ENCODE measurements at places on chromosomes 16 and 17. TPM values are rescaled to one million over a fixed set of nuclear protein-coding genes. Genes with fewer than 3 reads are reported as not detected.

Gene CCDC40
- 0.28 TPM for total RNA-seq

DNA sequence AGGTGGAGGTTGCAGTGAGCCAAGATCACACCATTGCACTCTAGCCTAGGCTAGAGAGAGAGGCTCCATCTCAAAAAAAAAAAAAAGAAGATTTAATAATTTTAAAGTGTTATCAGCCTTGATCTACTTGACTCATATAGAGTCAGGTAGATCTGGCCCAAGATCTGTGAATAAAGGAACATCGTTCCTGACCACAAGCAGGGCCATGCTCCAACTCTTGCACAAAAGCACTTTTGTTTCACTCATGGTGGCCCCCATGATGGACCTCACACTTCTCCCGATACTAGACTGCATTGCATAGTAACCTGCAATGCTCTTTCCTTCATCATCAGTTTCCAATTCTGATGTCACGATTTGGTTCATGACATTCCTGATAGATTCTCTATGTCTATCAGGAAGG, 5.2 kb upstream of the MYH11 start:
- H3K27me3 ChIP-seq: peaks cover 10% of the 10 kb centered on the region
- no peak overlapping the region for H3K4me3 ChIP-seq
- H3K27ac ChIP-seq: no peak overlapping the region
- no peak for DNase-seq

GRCh38 chr16:55534756-55535155, 25.9 kb downstream of the LPCAT2 start:
- no peak overlapping the region for H3K27ac ChIP-seq
- no peaks in the 10 kb centered on the region for H3K36me3 ChIP-seq
- H3K4me1 ChIP-seq: no peaks in the 10 kb centered on the region
- H3K4me3 ChIP-seq: no peak overlapping the region
- DNase-seq: no peak

- H3K27ac ChIP-seq: no peak overlapping the region
- H3K27me3 ChIP-seq: no peaks in the 10 kb centered on the region
- H3K4me3 ChIP-seq: no peak overlapping the region
- no peaks in the 10 kb centered on the region for H3K36me3 ChIP-seq
- H3K4me1 ChIP-seq: no peaks in the 10 kb centered on the region
Observed at GRCh38 chr17:7969433-7969832, 33.0 kb upstream of the GUCY2D start.

DNA sequence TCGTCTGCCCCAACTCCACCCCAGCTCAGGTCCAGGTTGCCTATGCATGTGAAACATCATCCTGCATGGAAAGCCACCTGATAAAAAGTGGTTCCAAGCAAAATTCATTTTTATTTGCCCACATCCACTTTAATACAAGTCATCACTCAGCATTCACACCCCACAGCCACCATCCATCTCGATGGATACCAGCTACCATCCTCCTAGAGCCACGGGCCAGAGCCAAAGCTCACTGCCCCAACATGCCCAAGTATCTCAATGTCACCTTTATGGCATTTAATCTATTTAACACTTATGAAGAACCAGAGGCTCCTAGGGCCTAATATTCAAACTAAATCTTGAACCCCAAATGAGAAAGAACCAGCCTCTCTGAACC, 70.5 kb downstream of the COPRS start:
- no peak for DNase-seq
- H3K36me3 ChIP-seq: no peaks in the 10 kb centered on the region
- no peak overlapping the region for H3K27ac ChIP-seq
- H3K4me1 ChIP-seq: no peaks in the 10 kb centered on the region

GRCh38 chr16:23679274-23679985, 741 bp downstream of the PLK1 start:
- no peak for DNase-seq
- H3K4me3 ChIP-seq: peak overlapping the region; percentile 70
- peaks cover 17% of the 10 kb centered on the region for H3K4me1 ChIP-seq
- no peaks in the 10 kb centered on the region for H3K27me3 ChIP-seq

GRCh38 chr16:57089406-57089805, 3.0 kb upstream of the CPNE2 start:
- DNase-seq: no peak
- no peak overlapping the region for H3K4me3 ChIP-seq
- no peaks in the 10 kb centered on the region for H3K36me3 ChIP-seq
- H3K27ac ChIP-seq: no peak overlapping the region
- peaks cover 17% of the 10 kb centered on the region for H3K4me1 ChIP-seq
- no peaks in the 10 kb centered on the region for H3K27me3 ChIP-seq

Gene CCL5
- total RNA-seq: 309 TPM

- H3K27me3 ChIP-seq: no peaks in the 10 kb centered on the region
- no peaks in the 10 kb centered on the region for H3K4me1 ChIP-seq
- DNase-seq: no peak
- no peak overlapping the region for H3K27ac ChIP-seq
Observed at GRCh38 chr16:75798714-75799113, 72.4 kb upstream of the CPHXL start.

GRCh38 chr17:59643159-59644140, 23.8 kb downstream of the CLTC start:
- no peak overlapping the region for H3K4me3 ChIP-seq
- DNase-seq: no peak
- peaks cover 48% of the 10 kb centered on the region for H3K4me1 ChIP-seq
- H3K27me3 ChIP-seq: no peaks in the 10 kb centered on the region
- H3K27ac ChIP-seq: no peak overlapping the region
- H3K36me3 ChIP-seq: peaks cover 22% of the 10 kb centered on the region

- H3K36me3 ChIP-seq: no peaks in the 10 kb centered on the region
- no peaks in the 10 kb centered on the region for H3K27me3 ChIP-seq
- H3K27ac ChIP-seq: no peak overlapping the region
- no peak overlapping the region for H3K4me3 ChIP-seq
- DNase-seq: no peak
Observed at GRCh38 chr16:26275021-26275590, 583.3 kb downstream of the HS3ST4 start.

Gene SAMD14
- 1.2 TPM for total RNA-seq

Gene C16orf92
- total RNA-seq: not detected

Gene RAB11FIP4
- 47.4 TPM for total RNA-seq

- no peak for DNase-seq
- no peaks in the 10 kb centered on the region for H3K4me1 ChIP-seq
- no peak overlapping the region for H3K27ac ChIP-seq
- H3K36me3 ChIP-seq: no peaks in the 10 kb centered on the region
Observed at GRCh38 chr17:66214884-66215528, 14.2 kb downstream of the APOH start.

DNA sequence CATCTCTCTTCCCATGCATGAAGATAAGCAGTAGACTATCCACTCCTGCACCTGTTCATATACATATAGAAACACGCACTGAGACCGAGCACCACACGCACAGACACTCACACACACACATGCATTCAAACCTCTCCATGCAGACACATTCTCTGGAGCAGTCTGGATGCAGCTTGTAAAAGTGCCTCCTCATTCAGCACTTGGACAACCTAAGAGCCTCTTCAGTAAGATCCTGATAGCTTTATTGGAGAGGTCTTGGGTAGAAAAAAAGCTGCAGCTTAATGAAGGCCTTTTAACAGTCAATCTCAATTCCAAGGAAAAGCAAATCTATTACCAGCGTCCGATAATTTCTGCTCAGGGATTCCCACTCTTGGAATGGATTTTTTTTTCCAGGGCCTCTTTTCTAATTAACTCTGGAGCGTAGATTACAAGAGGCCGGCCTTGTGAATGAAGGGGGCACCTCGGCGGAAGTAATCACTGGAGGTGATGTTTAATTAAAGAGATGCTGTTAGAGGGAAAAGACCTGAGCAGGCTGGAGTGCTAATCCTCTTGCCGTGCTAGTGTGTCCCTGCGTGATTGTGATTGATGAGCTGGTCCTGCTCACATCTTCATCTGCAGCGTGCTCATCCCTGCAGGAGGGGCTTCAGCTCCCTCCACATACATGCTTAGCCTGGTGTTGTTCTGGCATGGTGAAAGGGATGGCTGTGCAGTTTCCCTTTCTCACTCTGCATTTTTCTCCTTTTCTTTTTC, 155.1 kb downstream of the RBFOX1 start:
- no peaks in the 10 kb centered on the region for H3K27me3 ChIP-seq
- H3K27ac ChIP-seq: no peak overlapping the region
- H3K36me3 ChIP-seq: no peaks in the 10 kb centered on the region
- H3K4me3 ChIP-seq: no peak overlapping the region
- H3K4me1 ChIP-seq: no peaks in the 10 kb centered on the region

GRCh38 chr16:89945654-89946053, 2.9 kb upstream of the DEF8 start:
- peaks cover 5% of the 10 kb centered on the region for H3K27me3 ChIP-seq
- DNase-seq: no peak
- no peaks in the 10 kb centered on the region for H3K36me3 ChIP-seq
- H3K4me3 ChIP-seq: no peak overlapping the region
- H3K27ac ChIP-seq: no peak overlapping the region

Gene TMEM238L
- total RNA-seq: not detected

GRCh38 chr16:56190048-56190676, 1.1 kb upstream of the GNAO1 start:
- H3K36me3 ChIP-seq: no peaks in the 10 kb centered on the region
- no peak for DNase-seq
- H3K4me1 ChIP-seq: peaks cover 42% of the 10 kb centered on the region
- no peaks in the 10 kb centered on the region for H3K27me3 ChIP-seq
- H3K4me3 ChIP-seq: no peak overlapping the region

Data from CD4-positive, alpha-beta memory T cell (primary cell).